GM06990 (cell line): ENCODE measurements at places on chromosomes 7 and 10.

DNA sequence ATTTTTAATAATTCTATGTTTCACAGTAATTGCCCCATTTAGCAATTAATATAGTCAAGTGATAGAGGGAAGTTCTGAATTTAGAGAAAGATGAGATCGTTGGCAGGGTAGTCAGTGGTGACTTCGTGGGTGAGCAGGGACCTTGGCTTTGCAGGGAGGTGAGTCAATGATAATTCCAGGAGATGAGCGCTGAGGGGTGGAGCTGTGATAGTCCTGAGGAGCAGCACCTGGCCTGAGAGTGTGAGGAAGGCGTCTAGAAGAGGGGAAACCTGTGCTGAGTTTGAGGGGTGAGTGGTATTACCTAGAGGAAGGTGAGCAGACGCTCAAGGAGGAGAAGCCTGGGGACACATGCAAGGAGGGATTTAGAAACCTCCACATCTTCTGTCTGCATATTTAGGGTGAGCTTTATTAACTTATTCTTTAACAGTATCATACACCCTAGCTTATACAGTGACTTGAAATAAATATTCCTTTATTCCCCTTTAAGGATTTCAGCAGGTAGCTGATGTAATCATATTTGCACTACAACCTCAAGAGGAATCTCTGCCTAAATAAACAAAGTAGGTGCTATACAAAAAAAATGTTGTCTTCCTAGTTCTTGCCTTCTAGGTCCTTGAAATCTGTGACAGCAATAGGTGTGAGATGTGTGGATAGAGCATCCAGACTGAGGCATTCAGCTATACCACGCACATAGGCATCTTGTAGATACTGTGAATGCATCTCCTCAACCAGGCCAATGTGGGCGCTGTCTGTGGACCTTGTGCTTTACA is 2.1 kb upstream of the TRIL start:
- DNase-seq, result no peak

DNA sequence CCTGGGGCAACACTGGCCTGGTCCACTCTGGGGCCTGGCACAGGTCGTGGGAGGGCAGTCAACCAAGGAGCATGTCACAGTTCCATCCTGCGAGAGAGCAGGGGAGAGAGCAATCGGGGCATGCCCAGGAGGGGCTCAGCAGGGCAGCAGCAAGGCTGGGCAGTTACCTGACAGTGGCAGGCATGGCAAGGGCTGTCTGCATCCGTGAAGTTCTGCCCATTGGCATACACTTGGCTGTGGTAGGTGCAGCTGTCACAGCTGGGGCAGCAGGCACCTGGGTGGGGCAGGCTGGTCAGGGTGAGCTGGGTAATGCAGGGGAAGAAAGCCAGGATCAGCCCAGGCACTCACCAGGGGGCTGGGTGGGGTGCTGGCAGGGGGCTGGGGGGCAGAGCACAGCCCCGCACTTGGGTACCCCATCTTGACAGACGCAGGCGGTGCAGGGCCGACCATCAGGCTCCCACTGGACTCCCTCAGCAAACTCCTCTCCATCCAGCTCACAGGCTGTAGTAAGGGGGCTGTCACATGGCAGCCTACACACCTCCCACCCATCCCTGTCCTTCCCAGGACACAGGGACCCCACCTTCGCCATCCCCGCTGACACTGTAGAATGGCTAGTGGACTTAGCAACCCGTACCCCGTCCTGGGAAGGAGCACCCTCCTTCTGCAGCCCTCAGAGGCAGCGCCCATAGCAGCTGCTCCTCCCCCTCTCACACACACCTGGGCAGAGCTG is 17.8 kb downstream of the KCP start:
- DNase-seq, result no peak

- DNase-seq, result no peak
Measured at GRCh38 chr7:140898786-140899536, 25.8 kb downstream of the BRAF start.

DNA sequence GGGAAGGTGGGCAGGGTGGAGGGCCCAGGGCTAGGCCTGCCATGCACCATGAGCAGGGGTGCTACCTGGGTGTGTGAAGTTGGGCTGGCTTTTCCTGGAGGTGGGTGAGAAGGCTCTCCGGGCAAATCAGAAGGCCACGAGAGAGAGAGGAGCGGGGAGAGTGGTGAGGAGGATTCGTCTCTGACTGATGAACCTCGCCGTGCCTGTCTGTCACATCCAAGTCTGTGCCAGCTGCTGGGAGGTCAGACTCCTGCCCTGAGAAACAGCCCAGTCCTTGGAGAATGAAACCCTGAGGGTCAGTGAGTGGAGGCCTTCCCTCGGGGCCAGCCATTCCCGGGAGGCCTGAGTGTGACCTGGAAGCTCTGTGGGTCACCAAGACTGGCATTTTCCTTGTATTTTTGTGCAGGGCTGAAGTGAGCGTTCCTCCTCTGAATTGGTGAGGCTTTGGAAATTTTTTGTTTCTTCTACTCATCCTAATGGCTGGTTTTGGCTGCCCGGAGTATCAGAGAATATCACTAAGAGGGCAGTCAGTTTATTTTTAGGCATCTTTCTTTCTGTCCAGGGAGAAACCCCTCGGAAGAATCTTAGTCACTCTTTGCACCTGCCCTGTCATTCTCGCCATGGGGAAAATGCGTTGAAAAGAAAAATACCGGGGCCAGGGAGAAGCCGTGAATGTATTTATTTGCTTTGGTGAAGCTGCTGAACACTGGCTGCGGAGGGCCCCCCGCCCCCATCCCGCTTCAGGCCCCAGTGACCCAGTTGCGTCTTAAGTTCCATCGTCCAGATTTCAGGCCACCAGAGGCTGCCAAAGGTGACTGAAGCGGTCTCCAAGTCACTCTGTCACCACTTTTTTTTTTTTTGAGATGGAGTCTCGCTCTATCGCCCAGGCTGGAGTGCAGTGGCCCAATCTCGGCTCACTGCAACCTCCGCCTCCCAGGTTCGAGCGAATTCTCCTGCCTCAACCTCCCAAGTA is 6.5 kb upstream of the AP5Z1 start:
- DNase-seq, result no peak

- DNase-seq, result no peak
Measured at GRCh38 chr7:47290466-47290865, 291.4 kb downstream of the TNS3 start.

GRCh38 chr7:115410434-115410820 is 488.5 kb downstream of the MDFIC start:
- DNase-seq, result no peak

DNA sequence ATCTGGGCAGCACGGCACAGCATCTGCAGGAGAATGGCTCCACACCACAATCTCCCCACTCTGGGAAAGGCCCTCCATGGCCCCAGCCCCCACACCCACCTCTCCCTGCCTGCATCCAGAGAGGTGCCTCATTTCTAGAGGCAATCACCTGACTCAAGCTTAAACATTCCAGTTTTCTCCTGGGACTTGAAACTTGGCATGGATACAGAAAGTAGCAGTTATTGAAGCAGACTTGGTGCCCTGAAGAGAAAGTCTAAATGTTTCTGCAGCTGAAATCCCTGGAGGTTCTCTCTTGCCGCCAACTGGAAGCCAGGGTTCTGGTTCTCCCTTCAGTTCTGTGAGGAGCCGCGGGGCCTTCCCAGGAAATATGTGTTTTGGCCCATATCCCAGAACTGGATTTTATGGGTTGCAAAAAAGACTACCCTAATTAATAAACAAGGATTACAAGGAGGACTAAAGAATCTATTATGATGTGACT is 122.8 kb downstream of the SKIDA1 start:
- DNase-seq, result no peak

DNA sequence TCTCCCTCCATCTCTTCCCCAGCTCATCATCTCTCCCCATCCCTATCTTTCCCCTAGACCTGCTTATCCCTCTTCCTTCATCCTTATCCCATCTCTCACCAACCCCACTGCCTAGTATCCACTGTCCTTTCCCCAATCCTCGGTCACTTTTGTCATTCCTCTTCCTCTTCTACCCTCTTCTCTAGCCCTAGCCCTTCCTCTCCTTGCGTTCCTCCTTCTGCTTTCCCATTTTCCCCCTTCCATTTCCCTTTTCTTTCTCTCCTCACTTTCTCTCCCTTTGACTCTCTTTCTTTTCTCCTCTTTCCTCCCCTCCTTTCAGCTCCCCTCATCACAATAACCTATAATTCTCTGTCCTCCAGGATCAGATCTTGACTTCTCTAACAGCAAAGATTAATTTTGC is 83.6 kb downstream of the POLL start:
- DNase-seq, result no peak

GRCh38 chr10:109386921-109387320 is 536.4 kb downstream of the XPNPEP1 start:
- DNase-seq, result no peak

GRCh38 chr10:87565010-87565409 is 60.3 kb downstream of the MINPP1 start:
- no peak for DNase-seq

GRCh38 chr10:132669208-132669861 is 116.6 kb downstream of the NKX6-2 start:
- no peak for DNase-seq

DNA sequence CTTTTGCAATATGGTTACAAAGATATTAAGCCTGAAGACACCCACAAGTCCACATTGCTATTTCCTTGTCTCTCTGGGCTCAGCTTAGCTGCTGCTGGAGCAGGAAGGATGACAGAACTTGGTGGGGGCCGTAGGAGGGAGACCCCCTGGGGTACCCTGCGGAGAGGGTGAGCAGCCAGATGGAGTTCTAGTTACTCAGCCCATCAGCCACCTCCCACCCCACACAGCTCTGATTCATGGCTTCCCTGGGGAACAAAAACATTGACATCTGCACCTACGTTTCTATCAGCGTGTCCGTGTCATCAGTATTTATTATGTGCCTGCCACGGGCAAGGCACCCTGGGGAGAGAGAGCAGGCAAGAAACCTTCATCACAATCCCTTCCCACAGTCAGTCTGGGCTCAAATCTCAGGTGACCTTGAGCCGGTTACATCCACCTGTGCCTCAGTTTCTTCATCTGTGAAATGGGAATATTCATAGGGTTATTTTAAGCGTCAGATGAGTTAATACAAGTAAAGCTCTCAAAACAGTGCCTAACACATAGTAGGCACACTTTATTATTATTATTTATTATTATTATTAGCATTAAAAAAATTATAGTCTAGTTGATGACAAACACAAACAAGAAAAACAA is 131.5 kb downstream of the C10orf105 start:
- no peak for DNase-seq

DNA sequence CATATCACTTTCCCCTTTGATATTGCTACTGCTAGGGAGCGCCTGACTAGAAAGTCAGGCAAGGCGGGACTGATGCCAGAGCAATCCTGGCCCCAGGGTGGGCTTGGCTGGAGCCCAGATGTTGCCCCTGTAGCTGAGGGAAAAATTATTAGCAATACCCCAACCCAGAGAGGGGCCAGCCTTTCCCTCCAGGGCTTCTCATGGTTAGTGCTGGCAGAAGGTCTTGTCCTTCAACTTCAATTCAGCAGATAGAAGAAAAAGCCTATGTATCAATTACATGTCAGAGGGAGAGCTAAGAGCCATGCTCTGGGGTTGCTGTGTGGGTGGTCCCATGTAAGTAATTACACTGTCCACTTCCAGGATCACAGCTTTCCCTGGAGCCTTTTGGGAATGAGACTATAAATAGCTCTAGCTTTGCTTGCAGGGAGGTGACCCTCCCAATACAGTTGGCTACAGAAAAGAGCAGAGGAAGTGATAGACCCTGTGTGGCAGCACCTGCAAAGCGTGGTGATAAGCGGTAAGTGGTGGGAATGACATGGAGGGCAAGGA is 579.1 kb downstream of the CCSER2 start:
- DNase-seq, result no peak

- no peak for DNase-seq
Measured at GRCh38 chr10:49471532-49471931, 67.4 kb downstream of the ERCC6 start.

DNA sequence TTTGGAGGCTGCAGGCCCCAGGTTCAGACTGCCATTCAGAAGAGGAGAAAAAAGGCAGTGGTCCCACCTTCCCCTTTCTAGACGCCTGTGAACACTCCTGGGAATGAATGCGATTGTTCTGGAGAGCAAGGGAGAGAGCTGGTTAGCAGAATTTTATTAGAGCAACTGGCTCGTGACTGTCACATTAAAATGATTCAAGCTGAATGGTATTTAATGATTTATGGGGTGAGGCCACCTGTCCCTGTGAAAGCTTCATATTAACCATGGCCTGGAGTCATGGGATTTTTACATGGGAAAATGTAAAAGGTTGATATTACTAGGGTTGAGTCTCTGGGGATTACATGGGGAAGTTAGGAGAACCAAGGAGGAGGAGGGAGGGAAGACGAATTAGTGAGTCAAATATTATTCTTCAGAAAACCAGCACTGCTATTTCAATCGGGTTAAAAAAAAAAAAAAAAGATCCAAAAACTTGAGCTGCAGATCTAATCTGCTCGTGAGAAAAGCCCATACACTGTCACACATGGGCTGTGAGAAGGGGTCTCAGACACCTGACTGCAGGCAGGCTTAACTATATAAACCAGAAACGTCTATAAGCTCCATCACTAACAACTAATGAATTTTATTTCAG is 8.3 kb downstream of the CXCL12 start:
- DNase-seq, result no peak

DNA sequence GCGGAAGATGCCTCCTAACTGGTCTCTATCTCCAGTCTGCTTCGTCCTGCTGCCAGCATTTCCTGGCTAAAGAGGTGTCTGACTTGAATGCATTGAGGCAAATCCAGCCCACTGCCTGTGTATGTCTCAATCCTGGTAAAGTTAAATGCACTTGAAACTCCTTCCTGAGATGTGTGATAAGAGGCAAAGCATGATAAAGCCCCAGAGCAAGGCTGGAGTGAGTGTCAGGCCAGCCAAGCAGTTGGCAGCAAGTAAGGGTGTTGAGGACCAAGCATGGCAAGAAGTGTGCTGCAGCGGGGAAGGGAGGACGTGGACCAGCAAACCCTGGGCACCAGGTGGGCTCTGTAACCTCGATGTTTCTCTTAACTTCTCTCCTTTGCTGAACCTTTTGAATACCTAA is 29.1 kb downstream of the LRRC18 start:
- DNase-seq, result no peak

DNA sequence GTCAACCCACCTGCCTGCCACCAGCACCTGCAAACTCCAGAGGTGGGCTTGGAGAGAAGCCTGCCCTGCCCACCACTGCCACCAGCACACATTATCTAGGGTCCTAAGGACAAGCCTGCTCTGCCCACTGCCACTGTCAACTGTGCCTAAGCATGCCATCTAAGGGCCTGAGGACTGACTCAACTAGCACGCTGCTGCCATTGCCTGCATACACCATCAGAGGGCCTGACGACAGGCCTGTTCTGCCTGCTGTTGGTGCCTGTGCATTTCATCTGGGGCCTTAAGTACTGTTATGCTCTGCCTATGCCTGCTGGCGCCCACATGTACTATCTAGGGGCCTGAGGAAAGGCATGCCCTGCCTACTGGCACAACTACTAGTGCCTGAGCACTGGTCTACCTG is 27.0 kb upstream of the LRRD1 start:
- DNase-seq, result no peak
